Amniotic stem cell (primary cell): ENCODE measurements at places on chromosomes 7 and 10.

GRCh38 chr7:129536323-129536722 is 34.0 kb downstream of the SMKR1 start:
- no peak for DNase-seq

GRCh38 chr7:7522421-7522820 is 13.3 kb downstream of the COL28A1 start:
- DNase-seq = no peak

DNA sequence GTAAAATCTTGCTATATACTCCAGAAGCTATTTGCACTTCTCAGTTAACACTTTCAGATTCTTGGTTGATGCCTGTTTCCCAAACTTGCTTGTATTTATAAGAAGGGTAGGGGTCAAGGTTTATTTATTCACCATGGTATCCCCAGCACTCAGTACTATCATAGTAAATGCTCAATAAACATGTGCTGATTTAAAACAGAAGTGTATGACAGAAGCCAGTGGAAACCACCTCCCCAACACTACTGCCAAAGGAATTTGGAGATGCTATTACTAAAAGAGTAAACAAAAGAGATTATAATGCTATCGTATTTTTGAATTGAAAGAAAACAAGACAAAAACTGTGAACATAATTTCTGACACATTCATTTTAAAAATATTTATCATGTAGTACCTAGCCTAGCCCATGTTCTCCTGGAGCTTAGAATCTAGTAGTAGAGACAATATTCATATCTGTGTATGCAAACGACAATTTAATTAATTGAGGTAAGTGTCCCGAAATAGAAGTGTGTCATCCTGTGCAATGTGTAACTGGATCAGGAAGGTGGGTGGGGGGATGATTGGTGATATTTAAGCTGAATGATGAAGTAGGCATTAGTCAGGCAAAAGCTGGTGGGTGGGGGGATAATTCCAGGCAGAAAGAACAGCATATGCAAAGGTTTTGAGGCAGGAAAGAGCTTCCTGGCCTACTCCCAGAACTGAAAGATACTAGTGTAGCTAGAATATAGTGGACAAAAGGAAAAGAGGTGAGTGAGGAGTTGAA is 77.5 kb downstream of the HGF start:
- no peak for DNase-seq

DNA sequence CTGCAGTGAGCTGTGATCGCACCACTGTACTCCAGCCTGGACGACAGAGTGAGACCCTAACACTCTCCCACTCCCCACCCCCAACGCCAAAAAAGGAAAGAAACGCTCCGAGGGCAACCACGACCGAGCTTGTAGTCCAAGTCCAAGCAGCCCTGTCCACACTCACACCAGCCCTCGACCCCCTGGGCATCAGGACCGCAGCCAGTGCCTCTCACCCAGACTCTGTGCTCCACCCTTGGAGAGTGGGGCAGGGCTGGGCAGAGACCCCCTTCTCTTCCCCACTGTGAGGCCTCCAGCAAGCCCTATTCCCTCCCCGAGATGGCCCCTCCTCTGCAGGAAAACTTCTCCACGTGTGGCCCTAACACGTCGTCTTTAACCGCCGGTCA is 82.6 kb downstream of the FOXL3 start:
- DNase-seq = no peak

- no peak for DNase-seq
These were observed 481.3 kb upstream of the NRP1 start for GRCh38 chr10:33815776-33816175.

GRCh38 chr10:84494849-84495180 is 166.4 kb downstream of the CCSER2 start:
- no peak for DNase-seq

GRCh38 chr7:123242467-123243092 is 42.8 kb upstream of the SLC13A1 start:
- DNase-seq = no peak

DNA sequence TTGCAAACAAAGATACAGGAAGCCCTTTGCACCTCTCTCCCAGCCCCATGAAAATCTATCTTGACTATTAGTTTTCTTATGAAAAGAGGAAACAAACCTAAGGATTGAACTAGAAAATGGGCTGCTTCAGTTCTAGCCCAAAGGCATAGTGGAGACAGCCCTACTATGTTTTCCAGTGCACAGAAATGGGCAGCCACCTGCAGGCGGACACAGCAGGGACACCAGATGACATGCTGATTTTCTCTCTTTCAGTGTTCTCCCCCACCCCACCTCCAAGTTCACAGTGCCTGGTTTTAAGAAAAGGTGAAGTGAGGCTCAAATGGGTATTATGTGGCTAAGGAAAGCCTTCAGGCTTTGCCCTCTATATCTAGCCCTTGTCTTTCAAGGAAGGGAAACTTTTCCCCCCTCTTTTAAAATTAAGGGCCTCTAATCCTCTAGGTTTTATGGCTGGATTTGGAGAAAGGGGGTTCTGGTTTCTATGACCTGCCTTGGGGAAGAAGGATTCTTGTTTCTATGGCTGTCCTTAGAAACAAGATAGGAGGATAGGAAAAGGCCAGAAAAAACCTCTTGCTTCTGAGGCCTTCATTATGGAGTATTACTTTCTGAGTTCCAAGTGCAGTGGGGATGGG is 23.5 kb upstream of the DDX50 start:
- no peak for DNase-seq

DNA sequence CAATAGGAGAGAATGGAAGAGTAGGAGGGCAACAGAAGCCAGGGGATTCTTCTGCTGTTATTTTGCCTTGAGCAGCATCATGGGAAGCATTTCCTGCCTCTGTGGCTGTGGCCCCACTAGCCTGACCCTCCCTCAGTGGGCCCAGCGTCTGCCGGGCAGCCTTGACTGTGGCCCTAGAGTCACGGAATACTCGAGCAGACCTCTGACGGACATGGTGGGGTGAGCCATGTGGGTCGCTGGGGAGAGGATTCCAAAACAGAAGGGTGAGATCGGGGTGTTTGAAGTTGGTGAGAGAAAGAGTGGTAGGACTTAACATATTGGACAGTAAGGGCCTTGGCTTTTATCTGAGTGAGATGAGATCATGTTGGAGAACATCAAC is 8.3 kb upstream of the PRKAG2 start:
- no peak for DNase-seq

GRCh38 chr10:96496281-96496925 is 17.3 kb downstream of the TLL2 start:
- DNase-seq = no peak

GRCh38 chr7:24346716-24347115 is 62.7 kb downstream of the NPY start:
- no peak for DNase-seq

GRCh38 chr7:153087498-153087897 is 327.9 kb downstream of the ACTR3B start:
- DNase-seq = no peak

- DNase-seq = no peak
These were observed 133.5 kb upstream of the PRSS58 start for GRCh38 chr7:142391191-142391992.

GRCh38 chr10:120414946-120415345 is 42.1 kb upstream of the PLPP4 start:
- DNase-seq = no peak

DNA sequence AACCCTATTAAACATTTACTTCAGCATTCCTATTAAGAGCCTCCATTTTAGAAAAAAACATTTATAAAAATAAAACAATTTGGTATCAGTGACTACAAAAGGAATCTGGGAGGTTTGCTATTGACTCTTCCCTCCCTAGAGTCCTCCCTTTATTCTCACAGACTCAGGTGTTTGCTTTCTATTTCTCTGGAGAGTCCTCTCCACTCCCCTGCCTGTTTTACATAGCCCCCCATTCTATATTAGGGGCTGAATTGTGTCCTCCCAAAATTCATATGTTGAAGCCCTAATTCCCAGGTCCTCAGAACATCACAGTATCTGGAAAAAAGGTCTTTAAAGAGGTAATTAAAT is 69.8 kb downstream of the COA1 start:
- DNase-seq = no peak

DNA sequence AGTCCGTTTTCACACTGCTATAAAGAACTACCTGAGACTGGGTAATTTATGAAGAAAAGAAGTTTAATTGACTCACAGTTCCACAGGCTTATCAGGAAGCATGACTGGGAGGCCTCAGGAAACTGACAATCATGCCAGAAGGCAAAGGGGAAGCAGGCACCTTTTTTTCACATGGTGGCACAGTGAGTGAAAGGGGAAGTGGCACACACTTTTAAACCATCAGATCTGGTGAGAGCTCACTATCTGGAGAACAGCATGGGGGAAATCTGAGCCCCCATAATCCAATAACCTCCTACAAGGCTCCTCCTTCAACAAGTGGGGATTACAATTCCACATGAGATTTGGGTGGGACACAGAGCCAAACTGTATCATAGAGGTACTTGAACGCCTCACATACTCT is 30.0 kb downstream of the AGR3 start:
- DNase-seq = no peak

DNA sequence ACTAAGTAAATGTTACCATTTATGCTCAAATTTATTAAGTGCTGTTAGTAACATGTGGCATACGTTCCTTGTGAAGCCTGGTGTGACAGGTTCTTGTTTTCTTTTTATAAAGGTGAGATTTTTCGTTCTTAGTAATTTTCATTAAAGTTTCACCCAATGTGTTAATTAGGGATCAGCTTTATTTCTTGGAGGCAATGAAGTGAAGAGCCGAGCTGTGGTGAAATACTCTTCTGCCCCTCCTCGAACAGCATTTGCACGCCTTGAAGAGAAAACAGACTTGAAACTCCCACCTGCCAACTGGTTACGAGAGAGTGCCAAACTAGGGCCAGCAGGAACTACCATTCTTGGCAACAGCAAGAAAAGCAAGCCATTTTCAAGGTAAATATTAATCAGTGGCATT is 1.5 kb downstream of the EDRF1 start:
- no peak for DNase-seq

GRCh38 chr10:59607970-59608369 is 101.7 kb downstream of the SLC16A9 start:
- no peak for DNase-seq

DNA sequence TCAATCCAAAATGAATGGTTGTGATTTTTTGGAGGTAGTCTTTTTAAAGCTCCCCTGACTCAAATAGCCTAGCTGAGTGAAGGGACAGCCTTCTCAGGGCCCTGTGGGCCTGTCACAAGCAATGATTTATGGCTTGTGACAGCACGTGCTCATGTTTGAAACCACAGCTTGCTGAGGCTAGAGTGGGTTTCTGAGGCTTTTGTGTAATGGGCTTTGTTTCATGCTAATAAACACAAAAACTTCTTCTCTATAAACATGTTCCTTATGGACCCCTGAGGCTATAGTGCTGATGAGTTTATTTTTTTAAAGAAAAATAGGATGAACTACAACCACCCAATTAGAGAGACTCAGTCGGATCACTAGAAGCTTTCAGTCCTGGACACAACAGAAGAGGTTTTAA is 36.1 kb upstream of the BET1 start:
- DNase-seq = no peak

- DNase-seq = no peak
These were observed 108.6 kb downstream of the ARHGAP22 start for GRCh38 chr10:48496105-48496830.

DNA sequence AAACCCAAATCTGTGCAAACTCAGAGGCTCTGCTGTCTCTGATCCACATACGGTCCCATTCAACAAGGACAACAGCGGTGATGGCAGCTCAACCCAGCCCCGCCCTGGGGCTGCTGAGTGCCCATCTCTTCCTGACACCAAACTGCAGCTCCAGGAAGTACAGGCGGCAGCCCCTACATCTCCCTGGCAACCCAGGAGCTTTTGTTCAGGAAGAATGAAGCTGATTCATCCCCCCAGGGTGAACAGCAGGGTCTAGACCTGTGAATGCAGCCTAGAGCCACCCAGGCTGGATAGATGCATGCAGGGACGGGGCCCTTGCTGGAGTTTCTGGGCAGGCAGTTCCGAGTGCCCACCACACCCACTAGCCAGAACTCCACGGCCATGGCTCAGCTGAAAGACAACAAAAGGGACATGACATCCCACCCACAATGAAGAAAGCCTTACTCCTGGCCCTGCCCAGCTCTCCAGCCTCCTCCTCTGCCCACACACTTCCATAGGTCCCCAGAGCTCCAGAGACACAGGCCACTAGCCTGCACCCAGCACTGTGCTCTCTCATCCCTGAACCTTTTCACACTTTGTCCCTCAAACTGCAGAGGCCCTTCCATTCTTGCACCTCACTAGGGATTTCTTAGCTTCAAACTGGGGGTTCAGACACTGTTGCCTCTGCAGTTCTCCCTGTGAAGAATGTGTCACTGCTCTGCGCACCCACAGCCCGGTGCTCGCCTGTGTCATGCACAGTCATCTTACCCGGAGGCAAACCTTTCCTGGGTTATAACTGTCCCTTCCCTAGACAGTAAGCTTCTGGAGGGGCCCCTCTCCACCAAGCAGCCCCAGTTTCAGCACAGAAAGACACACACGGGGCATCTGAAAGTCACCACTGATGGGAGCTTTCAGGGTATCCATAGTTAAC is 99.1 kb downstream of the GRID1 start:
- DNase-seq = no peak

DNA sequence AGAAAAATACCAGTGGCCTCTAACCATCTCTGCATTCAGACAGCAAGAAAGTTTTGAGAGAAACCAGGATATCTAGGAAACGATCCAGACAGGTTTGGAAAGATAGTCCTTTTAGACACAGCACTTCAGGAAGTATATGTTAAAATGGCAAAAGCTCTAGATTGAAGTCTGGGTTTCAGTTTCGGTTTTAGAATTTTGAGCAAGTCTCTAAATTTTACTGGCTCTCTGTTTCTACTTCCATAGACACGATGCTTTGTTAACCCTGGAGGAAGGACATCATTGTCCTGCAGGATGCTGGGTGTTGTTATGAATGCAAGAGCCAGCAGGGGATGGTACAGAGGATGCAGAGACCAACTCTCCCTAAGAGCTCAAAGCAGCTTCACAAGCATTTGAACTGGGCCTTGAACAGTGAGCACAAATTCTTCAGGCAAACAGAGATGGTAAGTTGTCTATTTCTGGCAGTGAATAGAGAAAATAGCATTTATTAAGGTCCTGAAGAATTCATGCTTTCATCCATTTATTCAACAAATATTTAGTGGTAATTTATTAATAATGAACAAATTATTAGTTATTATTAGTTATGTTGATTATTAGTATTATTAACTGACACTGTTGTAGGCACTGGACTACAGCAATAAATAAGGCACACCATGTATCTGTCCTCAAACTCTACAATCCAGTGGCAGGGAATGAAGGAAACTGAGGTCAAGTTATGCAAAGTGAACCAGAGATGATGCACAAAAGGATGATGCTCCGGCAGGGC is 152.7 kb upstream of the NRP1 start:
- no peak for DNase-seq

DNA sequence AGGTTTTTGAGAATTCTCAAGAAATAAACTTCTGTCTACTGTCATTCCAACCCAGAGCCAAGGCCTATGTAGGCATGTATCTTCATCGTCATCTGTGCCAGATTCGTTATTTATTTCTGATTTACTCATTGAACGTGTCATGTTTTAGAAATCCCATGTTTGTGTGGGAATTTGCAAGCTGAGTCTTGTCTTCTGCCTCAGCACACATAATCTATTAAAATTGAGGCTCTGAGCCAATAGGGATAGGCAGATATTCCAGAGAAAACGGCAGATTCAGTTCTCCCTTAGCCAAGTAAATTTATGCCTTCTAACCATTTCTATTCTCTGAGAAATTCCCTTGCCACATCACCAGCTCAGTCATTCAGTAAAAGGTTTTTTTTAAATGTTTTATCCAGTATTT is 444.6 kb downstream of the REEP3 start:
- DNase-seq = no peak
